Stimulated activated CD8-positive, alpha-beta memory T cell treated with anti-CD3 and anti-CD28 coated beads, Interleukin-15, amount 100 ng/mL, for 4 hours (primary cell): ENCODE measurements at places on chromosomes 5 and 9.

GRCh38 chr5:6424110-6424659 lies 24.5 kb upstream of the UBE2QL1 start:
- DNase-seq, result no peak

GRCh38 chr5:2014058-2014610 lies 131.4 kb upstream of the IRX4 start:
- DNase-seq, result no peak

DNA sequence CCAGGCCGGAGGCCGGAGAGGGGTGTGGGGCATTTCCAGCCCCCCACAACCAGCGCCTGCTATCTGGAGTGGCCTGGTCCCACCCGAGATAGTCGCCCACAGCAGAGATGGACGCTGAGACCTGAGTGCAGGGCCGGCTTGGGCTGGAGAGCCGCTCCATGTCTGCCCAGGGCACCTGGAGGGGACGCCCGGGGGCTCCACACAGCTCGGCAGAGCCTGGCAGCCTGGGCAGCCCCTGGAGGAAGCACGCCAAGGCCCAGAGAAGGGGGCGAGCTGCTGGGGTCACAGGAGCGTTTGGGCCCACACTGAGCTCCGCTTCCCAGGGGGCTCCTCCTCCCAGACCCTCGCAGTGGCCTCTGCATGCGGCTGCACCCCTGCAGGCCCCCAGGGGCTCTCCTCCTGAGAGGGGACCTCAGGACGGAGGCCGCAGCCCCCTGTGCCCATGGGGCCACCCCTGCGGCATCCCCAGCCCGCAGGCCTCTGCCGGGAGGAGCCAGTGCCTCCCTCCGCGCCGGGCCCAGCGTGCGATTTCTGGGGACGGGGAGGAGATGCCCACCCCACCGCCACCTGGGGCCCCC lies 42.2 kb upstream of the EGFL7 start:
- DNase-seq, result no peak

DNA sequence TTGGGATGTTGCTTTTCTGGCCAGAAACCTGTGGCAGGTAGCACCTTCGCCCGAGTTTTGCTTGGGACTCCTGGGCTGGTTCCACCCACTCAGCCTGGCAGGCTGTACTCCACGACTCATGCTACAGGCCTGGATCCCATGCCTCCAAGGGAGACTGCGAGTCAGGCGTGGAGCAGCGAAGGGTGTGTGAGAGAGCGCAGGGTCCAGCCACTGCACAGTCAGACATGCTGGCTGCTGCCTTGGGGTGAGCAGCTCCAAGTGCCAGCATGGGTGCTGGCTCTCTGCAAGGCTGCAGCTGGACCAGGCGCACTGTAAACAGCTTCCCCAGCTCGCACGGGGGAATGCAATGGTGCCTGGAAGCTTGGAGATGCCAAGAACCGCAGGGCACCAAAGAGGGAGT lies 249.6 kb upstream of the EDIL3 start:
- no peak for DNase-seq

- DNase-seq, result no peak
Observed at GRCh38 chr9:69564557-69564956, 107.6 kb downstream of the APBA1 start.

- DNase-seq, result no peak
Observed at GRCh38 chr9:86867804-86868313, 79.4 kb downstream of the GAS1 start.

GRCh38 chr5:138949988-138950387 lies 74.9 kb upstream of the LRRTM2 start:
- DNase-seq, result no peak

DNA sequence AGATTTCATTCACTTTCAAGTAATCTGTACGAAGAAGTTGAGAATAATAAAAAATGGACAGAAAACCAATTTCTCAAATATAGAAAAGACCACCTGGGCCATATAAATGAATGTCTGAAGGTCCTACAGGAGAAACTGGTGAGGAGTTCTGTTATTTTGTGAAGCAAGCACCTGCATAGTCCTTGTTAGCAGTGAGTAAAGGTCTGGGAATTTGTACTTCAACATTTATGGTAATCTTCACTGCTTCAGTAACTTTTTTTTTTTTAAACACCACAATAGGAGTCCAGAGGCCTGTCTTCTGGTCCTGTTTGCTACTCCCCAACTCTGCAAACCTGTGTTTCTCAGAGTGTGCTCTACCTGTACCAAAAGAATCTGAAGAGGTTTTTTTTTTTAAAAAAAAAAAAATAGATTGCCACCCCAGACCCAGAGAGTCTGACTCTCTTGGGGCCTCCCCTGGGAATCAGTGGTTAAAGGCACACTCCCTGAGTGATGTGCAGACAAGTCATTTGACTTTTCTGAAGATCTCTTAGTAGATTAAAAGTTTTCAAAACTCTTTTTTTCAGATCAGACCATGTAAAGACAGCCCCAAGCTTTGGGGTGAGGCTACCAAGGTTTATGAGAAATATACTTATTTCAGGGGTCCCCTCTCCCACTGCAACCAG lies 55.5 kb downstream of the FAM81B start:
- DNase-seq, result no peak

- DNase-seq, result no peak
Observed at GRCh38 chr9:103731541-103731940, 362.6 kb upstream of the SMC2 start.

GRCh38 chr5:5764246-5764645 lies 341.8 kb downstream of the ICE1 start:
- no peak for DNase-seq

GRCh38 chr5:142184988-142185387 lies 76.4 kb downstream of the NDFIP1 start:
- DNase-seq, result no peak

GRCh38 chr5:93401634-93402213 lies 179.3 kb downstream of the NR2F1-AS1 start:
- DNase-seq, result no peak

- DNase-seq, result no peak
Observed at GRCh38 chr9:133813749-133814585, 75.8 kb upstream of the SARDH start.

GRCh38 chr5:176134529-176135223 lies 103.5 kb upstream of the SIMC1 start:
- no peak for DNase-seq

GRCh38 chr5:69271376-69271775 lies 36.7 kb downstream of the CDK7 start:
- no peak for DNase-seq

GRCh38 chr5:176391479-176391878 lies 2.9 kb downstream of the HIGD2A start:
- DNase-seq, result no peak

DNA sequence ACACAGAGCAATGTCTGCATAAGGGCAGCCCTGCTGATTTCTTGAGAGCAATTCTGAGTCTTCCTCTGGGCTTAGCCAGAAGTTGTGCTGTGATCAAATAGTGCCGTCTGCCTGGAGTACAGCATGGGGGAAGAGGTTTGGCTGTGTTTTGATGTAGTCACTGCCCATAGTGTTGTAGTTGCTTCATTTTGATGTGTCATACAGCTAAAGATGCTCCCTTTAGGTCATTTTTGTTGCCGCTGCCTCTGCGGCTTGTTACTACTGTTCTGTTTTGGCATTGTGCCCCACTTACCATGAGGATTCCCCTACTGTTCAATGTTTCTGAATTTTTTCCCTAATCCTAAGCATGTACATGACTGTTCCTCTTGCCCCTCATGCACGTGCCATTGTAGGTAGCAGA lies 23.0 kb downstream of the SLC36A1 start:
- DNase-seq, result no peak

GRCh38 chr9:20781092-20781491 lies 97.0 kb downstream of the FOCAD start:
- DNase-seq, result no peak

DNA sequence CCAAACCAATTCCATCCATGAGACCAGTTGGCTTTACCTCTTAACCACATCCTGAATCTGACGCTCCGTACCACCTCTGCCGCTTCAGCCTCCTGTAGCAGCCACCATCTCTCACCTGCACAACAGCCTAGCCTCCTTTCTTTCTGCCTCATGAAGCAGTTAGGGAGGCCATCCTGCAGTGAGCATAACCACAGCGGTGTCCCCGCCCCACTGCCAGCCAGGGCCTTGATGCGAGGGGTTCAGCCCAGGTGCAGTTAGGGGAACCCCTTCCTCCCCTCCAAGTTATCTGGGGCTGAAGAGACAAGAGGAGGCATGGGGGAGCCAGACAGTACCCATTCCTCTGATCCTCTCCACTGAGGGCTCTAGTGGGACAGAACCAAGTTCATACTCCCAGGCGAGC lies 167.0 kb downstream of the C5orf15 start:
- DNase-seq, result no peak

DNA sequence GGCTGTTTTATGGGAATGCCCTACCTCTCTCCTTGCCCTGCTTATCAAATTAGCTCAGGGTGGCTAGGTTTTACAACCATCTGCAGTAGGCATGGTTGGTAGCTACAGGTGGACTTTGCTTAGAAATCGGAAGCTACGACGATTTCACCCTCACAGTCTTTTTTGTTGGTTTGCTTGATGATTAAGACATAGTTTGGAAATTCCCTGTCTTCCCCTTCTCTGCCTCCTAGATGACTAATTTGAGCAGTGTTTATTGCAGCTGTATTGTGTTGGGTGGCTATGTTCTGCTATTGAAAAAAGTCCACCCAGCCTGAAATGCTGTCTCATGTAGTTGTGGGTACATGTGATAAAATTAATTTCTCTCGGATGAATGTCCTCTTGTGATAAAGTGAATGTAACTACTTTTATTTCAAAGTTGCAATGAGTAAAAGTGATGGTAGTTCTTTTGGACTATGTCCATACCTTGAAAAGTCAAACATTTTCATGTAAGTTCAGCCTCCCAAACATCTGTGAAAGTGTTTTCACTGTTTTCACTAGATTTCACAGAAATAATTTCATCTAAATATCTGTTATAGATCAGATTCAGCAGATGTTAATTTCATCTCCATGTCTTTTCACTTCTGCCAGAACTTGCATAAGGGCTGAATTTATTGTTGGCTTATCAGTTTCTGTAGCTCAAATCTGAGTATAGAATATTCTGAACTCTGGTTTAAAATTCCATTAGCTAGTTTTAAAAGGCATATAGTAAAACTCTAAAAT lies 37.3 kb upstream of the FYB1 start:
- DNase-seq, result no peak

GRCh38 chr5:112116371-112116770 lies 302.7 kb downstream of the EPB41L4A start:
- no peak for DNase-seq

GRCh38 chr5:149937610-149938009 lies 7.0 kb downstream of the PDE6A start:
- DNase-seq, result no peak

DNA sequence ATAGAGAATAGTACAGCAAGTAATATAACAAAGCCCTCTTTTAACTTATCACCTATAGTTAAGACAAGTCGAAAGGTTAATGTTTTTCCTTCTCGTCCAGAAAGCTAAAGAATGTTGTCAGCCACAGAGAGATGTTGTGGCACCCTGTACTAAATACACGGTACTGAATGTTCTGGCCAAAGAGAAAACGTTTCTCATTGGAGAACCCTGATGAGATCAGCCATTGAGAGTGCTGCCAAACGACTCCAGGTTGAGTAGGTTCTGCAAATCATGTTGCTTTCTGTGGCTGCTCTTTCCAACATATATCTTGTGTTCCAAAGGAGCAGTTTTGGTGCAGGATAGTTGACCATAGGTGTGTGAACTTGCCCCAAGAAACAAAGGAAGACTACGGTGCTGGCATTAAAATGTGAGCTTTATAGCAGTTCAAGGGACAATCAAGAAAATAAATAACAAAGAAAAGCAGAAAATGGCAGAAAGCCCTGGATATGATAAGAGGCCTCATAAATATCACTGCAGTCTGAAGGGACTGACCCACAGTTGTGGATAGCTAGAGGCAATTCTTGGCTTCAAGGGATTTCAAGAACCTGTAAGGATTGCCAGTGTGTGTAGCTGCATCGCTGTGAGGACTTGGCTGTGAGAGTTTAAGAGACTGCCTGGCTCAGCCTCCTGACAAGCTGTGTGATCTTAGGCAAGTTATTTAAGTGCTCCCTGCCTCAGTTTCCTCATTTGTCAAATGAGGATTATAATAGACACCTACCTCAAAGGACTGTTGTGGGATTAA lies 102.7 kb downstream of the ARHGEF28 start:
- DNase-seq, result no peak
